Panc1 (cell line): ENCODE measurements at places on chromosomes 12 and 14. TPM values are rescaled to one million over a fixed set of nuclear protein-coding genes. Genes with fewer than 3 reads are reported as not detected.
A peak's percentile ranks its signal among the peaks of the same experiment; 100 is the strongest.

DNA sequence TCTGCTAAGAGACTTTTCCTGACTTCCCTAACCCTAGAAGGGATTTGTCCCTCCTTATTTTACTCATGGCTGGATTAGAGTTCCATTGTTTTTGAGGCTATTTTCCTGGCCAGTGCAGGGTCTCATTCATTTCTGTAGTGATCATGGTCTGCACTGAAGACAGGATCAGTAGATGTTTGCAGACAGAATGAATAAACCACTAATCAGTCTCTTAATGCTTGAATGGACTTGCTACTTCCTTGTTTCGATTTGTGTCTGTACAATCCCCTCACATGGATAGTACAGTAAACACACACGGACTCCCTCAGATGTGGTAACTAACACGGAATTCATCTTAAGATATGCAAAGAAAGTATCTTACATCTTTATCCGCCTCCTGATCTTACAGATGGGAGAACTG, 102.6 kb upstream of the PRB2 start:
- no peak for DNase-seq

DNA sequence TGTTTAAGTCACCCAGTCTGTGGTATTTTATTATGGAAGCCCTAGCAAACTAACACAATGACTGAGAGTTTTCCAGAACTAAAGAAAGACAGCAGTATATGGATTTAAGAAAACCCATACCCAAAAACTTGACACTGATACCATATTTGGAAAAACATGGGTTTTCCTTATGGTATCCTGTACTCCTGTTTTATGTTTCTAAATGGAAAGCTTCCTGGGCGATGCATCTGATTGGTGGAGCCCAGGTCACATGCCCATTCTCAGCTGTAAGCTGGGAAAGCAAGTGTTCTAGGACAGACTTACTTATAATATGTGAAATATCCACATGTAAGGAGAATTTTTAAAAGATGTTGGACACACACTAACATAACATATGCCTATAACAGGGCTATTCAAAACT, 4.5 kb upstream of the RNASE4 start:
- peak; percentile 52 for DNase-seq

RPL10L gene
- not detected for total RNA-seq

GPD1 gene
- total RNA-seq = 0.28 TPM

DNAI7 gene
- total RNA-seq = 0.10 TPM

DNA sequence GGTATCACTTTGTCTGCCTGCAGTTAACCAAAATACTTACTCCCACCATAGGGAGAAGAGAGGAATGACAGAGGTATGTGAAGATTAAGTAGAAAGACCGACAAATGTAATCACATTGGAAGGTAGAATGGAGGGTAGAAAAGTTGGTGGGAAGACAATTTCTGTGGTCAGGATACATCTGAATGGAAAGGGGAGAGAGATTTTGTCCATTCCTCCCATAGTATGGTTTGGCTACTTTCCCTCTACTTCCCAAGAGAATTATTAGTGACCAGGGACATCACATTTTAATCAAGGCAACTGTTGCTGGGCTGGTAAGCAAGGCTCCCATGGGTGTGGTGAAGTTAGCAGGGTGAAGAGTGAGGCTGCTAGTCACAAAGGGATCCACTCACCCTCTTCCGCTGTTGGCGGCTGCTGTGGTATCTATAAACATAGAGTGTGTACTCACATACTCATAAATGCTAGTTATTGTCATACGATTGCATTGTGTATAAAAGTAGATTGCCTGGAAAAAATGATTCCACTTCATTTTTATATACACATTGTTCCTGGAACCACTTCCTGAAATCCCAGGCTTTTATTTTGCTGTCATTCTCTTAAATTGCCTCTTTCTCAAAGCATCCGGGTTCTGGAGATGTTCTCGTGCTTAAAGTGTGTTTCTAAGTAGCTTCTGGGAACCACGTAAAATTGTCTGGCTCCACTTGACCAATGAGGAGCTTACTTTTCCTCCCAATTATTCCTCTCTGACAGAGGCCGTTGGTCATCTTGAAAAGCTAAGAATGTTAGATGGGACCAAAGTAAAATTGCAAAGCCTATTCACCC, 413.1 kb downstream of the ZFP36L1 start:
- no peak for DNase-seq
